Sigmoid colon (tissue), 7 donors: ENCODE measurements at places on chromosomes 16 and 17. TPM values are rescaled to one million over a fixed set of nuclear protein-coding genes. Genes with fewer than 3 reads are reported as not detected.

KRT20 gene
- total RNA-seq, result not detected

DNA sequence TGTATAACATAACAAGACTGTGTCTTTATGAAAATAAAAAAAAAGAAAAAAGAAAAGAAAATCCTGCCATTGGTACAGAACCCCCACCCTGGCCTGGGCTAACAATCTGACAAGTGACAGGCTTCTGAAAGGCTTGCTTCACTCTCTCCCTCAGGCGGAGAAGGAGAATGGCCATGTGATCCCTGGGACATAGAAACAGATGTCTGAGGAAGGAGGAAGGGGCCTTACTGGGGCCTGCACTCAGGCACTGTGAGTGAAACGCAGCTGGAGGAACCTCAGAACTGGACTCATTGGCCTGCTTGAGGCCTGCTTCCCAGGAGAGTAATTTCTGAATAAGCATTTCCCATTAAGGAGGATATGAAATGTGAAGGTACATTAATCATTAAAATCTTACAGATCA, 17.5 kb downstream of the MAP3K14 start:
- no peak for DNase-seq

DNA sequence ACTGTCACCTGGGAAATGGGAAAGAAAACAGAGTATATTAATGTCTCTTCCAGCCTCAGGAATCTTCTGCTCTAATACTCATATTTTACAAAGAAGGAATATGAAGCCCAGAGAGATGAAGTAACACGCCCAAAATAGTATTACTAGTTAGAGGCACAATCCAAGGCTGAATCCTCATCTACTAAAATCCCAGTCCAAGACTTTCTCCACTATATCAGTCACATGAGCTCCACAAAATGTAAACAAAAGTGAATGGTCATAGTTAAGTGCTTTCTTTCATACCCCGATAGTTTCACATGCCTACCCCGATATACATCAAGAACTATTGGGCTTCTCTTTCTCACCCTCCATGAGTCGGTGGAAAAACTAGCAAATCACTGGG, 965 bp downstream of the INTS2 start:
- no peak for DNase-seq

GRCh38 chr16:17475104-17475503, 4.3 kb upstream of the XYLT1 start:
- DNase-seq, result no peak
